ENCODE measurements at places on chromosomes 4 and X.

DNA sequence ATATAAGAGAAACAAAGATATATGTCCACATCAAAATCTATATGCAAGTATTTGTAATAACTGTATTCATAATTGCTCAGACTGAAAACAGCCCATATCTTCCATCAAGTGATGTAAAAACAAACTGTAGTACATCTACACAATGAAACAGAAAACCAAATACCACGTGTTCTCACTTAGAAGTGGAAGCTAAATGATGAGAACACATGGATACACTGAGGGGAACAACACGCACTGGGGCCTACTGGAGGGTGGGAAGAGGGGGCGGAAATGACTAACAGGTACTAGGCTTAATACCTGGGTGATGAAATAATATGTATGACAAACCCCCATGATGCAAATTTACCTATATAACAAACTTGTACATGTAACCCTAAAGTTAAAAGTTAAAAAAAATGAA, 42.7 kb downstream of the UBA6 start:
- peak; percentile 21 for DNase-seq
- peaks cover 14% of the 10 kb centered on the region for H3K4me1 ChIP-seq
- no peak overlapping the region for H3K4me3 ChIP-seq
- H3K27ac ChIP-seq, result peak overlapping the region; percentile 67

- DNase-seq, result no peak
- H3K27me3 ChIP-seq, result no peaks in the 10 kb centered on the region
- no peak overlapping the region for H3K4me3 ChIP-seq
Observed at GRCh38 chr4:172142281-172142741, 329.1 kb downstream of the GALNTL6 start.

GRCh38 chrX:12891171-12891570, 15.2 kb upstream of the TLR8 start:
- H3K4me3 ChIP-seq, result no peak overlapping the region
- H3K27me3 ChIP-seq, result no peaks in the 10 kb centered on the region
- no peak overlapping the region for H3K27ac ChIP-seq

DNA sequence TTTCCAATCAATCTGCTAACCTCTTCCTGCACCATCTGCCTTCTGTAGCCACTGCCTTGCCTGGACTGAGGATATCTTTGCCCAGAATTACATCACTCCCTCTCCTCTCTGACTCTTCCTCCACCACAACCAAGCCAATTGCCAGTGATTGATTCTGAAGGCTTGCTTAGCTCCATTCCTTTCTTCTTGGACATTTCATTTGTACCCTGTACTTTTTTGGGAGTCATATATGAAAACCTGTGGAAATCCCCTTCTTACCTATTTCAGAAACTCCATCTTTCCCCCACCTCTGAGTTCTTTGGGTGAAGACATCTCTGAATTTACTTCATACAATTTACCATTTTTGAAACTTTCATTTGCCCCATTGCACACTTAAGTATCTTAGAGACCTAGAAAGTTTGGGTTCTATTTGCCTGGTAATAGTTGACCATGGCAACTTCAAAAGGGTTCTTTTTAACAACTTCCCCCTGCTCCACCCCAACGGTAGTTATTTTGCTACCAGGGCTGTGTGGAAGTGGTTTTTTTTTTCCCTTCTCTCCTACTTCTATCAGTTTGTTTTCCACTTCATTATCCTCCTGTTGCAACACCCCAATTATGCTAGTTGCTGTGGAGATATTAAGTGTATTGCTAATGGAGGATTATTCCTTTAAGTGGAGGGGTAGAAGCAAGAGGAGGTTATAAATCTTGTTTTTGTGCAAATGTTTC, 14.3 kb downstream of the SGMS2 start:
- H3K27ac ChIP-seq, result no peak overlapping the region
- H3K27me3 ChIP-seq, result peaks cover 7% of the 10 kb centered on the region
- no peak for DNase-seq
- H3K4me1 ChIP-seq, result no peaks in the 10 kb centered on the region
- H3K4me3 ChIP-seq, result no peak overlapping the region

- peaks cover 2% of the 10 kb centered on the region for H3K27me3 ChIP-seq
- no peak overlapping the region for H3K4me3 ChIP-seq
- H3K27ac ChIP-seq, result no peak overlapping the region
Observed at GRCh38 chrX:12741416-12741815, 49.8 kb upstream of the PRPS2 start.

DNA sequence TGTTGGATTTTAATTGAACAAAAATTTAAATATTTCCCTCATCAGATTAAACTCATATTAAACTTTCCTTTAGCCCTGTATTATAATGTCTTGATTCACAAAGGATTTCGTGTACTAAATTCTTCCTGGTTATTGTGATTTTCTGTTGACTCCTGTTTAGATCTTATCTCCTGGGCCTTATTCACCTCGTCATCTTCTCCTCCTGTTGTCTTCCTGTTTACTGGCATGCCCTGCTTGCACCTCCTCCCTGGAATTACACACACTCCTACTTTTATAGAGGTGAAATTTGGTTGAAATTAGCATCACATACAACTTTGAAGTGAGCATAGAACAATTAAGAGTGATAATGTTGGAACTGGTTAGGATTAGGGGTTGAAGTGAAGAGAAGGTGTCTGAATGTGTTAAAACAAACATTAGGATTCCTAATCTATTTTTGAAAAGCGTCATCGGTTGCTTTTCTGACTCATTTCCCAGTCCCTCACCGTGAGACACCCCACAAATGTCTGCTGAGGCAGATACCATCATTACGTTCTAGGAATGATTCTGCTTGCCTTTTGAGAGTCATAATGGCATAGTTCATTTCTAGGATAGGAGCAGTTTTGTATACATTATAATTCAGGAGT, 32.5 kb downstream of the TLL1 start:
- DNase-seq, result no peak
- H3K27ac ChIP-seq, result no peak overlapping the region
- H3K4me1 ChIP-seq, result no peaks in the 10 kb centered on the region
- no peak overlapping the region for H3K4me3 ChIP-seq

DNA sequence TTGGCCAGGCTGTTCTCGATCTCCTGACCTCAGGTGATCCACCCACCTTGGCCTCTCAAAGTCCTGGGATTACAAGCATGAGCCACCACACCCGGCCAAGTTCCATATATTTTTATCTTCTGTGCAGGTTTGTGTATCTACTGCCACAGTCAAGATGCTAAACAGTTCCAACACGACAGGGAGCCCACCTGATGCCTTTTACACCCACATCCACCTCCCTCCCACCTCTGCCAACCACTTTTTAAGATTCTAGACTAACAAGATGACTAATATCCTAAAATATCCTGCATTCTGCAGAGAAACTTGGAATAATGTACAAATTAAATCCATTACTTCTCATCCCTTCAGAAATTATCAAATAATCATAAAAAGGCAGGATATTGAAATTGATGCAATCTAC, 19.3 kb upstream of the RPL34 start:
- H3K27ac ChIP-seq, result no peak overlapping the region
- H3K27me3 ChIP-seq, result no peaks in the 10 kb centered on the region
- H3K4me1 ChIP-seq, result peaks cover 17% of the 10 kb centered on the region

DNA sequence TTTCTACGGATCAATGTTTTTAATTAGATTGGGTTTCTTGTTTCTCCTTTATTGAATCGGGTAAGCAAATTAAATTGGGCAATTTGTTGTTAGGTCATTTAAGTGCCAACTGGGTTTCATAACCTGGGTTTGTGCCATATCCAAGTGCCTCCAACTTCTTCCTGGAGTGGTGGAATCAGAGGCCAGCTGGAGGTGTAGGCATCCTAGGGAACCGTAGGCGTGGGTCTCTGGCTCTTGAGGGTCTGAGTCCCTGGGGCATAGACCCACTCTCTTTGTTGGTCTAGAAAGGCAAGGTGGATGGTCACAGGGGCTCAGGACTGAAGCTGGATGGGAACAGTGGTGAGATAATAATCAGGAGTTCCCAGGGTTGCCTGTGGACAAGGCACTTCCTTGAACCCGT, 18.3 kb downstream of the CNGA2 start:
- H3K27me3 ChIP-seq, result peaks cover 5% of the 10 kb centered on the region
- no peak for DNase-seq
- no peak overlapping the region for H3K27ac ChIP-seq
- H3K4me3 ChIP-seq, result no peak overlapping the region
- no peaks in the 10 kb centered on the region for H3K4me1 ChIP-seq

- H3K4me1 ChIP-seq, result no peaks in the 10 kb centered on the region
- H3K27me3 ChIP-seq, result no peaks in the 10 kb centered on the region
- no peaks in the 10 kb centered on the region for H3K36me3 ChIP-seq
- no peak for DNase-seq
- H3K27ac ChIP-seq, result no peak overlapping the region
- H3K4me3 ChIP-seq, result no peak overlapping the region
Observed at GRCh38 chrX:70664726-70665125, 220.1 kb downstream of the DLG3 start.

DNA sequence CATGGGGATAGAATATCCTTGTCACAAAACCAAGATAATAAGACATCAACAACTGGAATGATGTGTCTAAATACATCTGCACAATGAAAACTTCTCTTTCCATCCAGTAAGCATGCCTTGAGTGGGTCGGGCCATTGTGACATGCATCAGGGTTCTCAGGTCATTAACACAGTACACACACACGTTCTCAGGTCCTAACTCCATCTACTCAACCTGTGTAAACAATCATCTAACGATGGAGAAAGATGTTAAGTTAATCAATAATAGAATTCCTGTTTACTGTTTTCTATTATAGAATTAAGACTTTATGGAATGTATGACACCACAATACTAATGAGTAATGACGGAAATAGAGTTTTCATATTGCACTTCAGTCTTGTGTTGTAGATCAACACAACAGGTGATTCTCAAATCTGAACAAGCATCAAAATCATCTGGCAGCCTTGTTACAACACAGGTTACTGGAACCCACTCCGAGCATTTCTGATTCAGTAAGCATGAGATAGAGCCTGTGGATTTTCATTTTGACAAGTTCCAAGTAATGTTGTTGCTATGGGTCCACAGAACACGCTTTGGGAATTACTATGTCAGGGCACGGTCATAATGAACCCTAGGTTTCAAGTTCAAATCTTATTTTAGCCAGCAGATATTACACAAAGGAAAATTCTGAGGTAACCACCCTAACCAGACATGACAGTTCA, 315.8 kb upstream of the TEX13C start:
- no peak for DNase-seq
- H3K36me3 ChIP-seq, result no peaks in the 10 kb centered on the region
- H3K27ac ChIP-seq, result no peak overlapping the region
- H3K4me3 ChIP-seq, result no peak overlapping the region
- H3K27me3 ChIP-seq, result no peaks in the 10 kb centered on the region

- H3K27me3 ChIP-seq, result no peaks in the 10 kb centered on the region
- peaks cover 7% of the 10 kb centered on the region for H3K36me3 ChIP-seq
- peaks cover 7% of the 10 kb centered on the region for H3K4me1 ChIP-seq
- no peak overlapping the region for H3K4me3 ChIP-seq
Observed at GRCh38 chrX:118392716-118393115, 46.8 kb downstream of the WDR44 start.

GRCh38 chr4:109294006-109294405, 8.5 kb downstream of the COL25A1 start:
- peaks cover 40% of the 10 kb centered on the region for H3K27me3 ChIP-seq
- no peak overlapping the region for H3K27ac ChIP-seq
- no peaks in the 10 kb centered on the region for H3K36me3 ChIP-seq
- no peaks in the 10 kb centered on the region for H3K4me1 ChIP-seq

DNA sequence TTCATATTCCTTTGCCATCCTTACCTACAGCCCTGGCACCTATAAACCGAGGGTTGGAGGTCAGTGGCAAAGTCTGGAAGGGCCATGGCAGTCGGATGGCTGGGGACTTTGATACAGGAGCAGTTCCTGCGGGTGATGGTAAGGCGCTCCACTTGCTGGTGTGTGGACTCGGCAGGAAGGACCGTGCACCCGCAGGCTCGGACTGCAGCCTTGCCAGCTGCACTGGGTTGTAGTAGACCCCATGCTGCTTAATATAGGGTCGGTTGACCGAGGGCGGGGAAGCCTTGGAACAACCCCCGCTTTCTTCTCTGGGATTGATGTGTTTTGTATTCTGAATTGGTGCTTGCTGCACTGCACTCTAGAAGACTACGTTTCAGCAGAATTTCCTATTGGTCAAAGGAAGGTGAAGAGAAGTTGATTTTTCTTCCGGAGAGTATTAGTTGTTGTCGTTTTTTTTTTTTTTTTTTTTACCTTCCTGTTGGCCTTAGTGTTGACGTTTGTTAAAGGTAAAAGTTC, 638 bp downstream of the BLTP1 start:
- peak overlapping the region; percentile 65 for H3K27ac ChIP-seq
- no peaks in the 10 kb centered on the region for H3K27me3 ChIP-seq
- peak; percentile 28 for DNase-seq
- H3K4me3 ChIP-seq, result peak overlapping the region; percentile 90
- peaks cover 27% of the 10 kb centered on the region for H3K36me3 ChIP-seq
- peaks cover 48% of the 10 kb centered on the region for H3K4me1 ChIP-seq

- H3K27me3 ChIP-seq, result no peaks in the 10 kb centered on the region
- DNase-seq, result peak; percentile 8
- no peak overlapping the region for H3K27ac ChIP-seq
- no peaks in the 10 kb centered on the region for H3K4me1 ChIP-seq
- no peak overlapping the region for H3K4me3 ChIP-seq
Observed at GRCh38 chrX:119008110-119008744, 33.8 kb downstream of the LONRF3 start.

DNA sequence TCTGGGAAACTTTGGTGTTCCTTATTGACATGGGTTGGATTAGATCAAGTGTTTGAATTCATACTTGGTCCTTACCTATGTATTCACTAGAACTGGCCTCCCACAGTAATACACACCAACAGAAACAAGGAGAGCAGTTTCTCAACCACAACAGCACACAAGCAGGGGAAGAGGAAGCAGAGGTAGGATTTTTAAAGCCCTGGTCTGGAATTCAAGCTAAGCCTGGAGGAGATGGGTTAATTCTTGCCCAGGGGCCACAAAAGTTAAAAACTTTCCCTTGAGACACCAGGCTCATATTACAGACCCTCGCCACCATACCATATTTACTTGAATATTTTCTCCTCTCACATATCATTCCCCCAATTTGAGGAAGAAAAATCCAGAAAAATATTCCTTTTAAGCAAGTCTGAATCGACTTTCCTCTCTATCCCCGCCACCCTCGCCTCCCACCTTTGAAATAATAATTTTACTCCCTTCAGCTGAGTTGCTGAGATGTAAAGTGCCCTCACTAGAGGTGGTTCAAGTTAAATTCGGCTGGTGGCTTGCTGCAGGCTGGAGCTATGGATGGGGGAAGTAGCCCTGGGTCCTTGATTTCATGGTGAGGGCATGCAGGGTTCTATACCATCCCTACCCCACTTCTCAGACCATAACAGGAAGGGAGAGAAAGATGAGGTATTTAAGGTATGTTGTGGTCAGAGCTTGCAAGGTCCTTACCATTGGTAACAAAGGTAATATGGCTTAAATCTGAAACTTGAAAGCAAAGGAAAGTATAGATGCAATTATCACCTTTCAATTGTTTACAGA, 440.2 kb downstream of the INPP4B start:
- H3K4me1 ChIP-seq, result peaks cover 56% of the 10 kb centered on the region
- DNase-seq, result no peak
- H3K27me3 ChIP-seq, result no peaks in the 10 kb centered on the region
- H3K4me3 ChIP-seq, result peak overlapping the region; percentile 96
- H3K36me3 ChIP-seq, result peaks cover 23% of the 10 kb centered on the region

GRCh38 chrX:138128027-138128671, 562.2 kb downstream of the ZIC3 start:
- H3K4me1 ChIP-seq, result no peaks in the 10 kb centered on the region
- no peak for DNase-seq
- no peaks in the 10 kb centered on the region for H3K36me3 ChIP-seq

Data from activated naive CD8-positive, alpha-beta T cell treated with anti-CD3 and anti-CD28 coated beads for 36 hours (primary cell).